HT-29 (cell line): ENCODE measurements at places on chromosomes 1 and 21. TPM values are rescaled to one million over a fixed set of nuclear protein-coding genes. Genes with fewer than 3 reads are reported as not detected.

DNA sequence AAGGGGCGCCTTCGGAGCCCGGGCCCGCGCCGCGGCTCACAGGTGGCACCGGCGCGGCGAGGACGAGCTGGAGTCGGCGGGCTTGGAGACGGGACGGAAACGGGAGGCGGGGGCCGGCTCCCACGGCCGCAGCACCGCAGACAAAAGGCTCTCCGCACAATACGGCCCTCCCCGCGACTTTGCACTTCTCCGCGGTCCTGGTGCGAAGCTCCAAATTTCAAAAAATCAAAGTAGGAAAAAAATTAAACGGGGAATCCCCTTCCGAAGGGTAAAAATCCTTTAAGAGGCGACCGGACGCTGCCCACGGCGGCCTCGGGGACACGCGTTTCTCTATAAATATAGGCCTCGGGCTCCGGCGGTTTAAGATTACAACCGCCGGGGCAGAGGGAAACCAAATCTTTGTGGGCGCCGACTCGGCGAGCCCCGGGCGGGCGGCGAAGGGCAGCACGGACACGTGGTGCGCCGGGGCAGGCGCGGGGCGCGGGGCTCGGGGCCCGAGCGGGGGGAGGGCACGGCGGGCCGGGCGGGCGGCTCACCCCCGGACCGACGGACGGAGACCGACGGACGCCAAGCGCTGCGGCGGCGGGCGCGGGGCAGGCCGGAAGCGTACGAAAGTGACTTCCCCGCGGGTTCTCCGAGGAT, 453 bp downstream of the PABPC4 start:
- DNase-seq, result no peak

GRCh38 chr1:167457936-167458584, 60.3 kb downstream of the CD247 start:
- DNase-seq, result no peak

DNA sequence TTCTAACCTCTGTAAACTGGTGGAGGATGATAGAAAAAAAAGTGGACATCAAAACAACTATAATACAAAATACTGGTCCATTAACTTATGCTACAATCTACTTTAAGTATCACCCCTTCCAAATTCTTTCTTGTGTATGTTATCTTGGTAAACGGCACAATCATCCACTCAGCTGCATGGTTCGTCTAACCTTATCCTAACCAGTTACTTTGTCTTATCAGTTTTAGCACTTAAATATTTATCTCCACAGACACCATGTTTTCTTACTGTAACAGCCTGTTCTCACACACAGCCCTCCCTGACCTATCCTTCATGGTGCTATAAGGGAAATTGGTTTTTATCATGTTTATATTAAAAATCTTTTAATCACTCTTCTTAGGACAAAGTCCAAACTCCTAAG, 157.2 kb downstream of the PTGER3 start:
- no peak for DNase-seq

HRNR gene
- not detected in 2 replicates for total RNA-seq

GRCh38 chr1:78419309-78419708, 71.5 kb upstream of the PTGFR start:
- no peak for DNase-seq

CHI3L2 gene
- 0.16 TPM in 1 of 2 replicates, not detected in the other for total RNA-seq

AMY1C gene
- not detected in 2 replicates for total RNA-seq

- no peak for DNase-seq
Measured at GRCh38 chr1:197384471-197384870, 116.4 kb downstream of the CRB1 start.

TAL1 gene
- not detected in 2 replicates for total RNA-seq

GRCh38 chr1:227396539-227397353, 78.5 kb upstream of the CDC42BPA start:
- DNase-seq, result peak; percentile 65

DNA sequence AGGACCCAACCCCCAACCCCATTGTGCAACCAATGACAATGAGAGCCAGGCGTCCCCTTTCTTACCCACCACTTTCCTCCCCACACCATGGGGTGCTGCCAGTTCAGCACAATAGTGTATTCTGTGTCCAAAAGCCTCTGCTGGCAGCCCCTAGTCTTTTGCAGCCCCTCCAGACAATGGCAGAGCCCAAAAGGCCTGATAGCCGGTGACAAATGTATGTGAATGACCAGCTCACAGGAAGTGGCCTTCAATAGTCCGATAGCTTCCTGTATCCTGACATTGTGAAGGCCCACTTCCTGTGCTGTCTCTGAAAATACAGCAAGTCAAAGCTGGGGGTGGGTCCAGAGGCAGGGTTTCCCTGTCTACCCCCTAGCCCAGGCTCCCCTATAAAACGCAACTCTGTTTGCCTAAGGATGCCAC, 16.6 kb downstream of the SMIM12 start:
- no peak for DNase-seq

ANKRD45 gene
- total RNA-seq, result 0.47 and 0.58 TPM in 2 replicates

DNA sequence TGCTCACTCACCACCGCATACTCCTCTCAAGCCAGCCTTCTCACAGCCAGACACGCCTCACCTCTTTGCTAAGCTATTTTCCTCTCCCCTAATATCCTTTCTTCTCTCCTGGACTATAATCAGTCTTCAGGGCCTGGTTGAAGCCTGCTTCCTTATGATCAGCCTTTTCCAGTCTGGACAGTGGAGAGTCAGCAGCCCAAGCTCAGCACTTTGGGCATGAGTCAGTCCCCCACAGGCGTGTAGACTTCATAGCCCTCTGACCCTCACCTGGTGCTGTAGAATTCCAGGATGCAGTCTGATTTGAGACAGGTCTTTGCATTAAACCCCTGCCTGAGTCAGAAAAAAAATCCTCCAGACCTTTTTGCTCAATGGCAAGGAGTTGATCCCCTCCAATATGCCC, 2.5 kb downstream of the HPCAL4 start:
- no peak for DNase-seq

CFAP141 gene
- not detected in 2 replicates for total RNA-seq

GRCh38 chr1:15595809-15596617, 11.2 kb upstream of the AGMAT start:
- DNase-seq, result no peak
